ENCODE measurements at places on chromosomes 3 and 15.

GRCh38 chr3:49255718-49256511 lies 21.1 kb downstream of the C3orf62 start:
- no peak for DNase-seq

GRCh38 chr3:2477620-2478019 lies 379.0 kb downstream of the CNTN4 start:
- no peak for DNase-seq

GRCh38 chr3:44342176-44342790 lies 3.7 kb downstream of the TCAIM start:
- no peak for DNase-seq

GRCh38 chr3:115165701-115166100 lies 18.6 kb upstream of the ZBTB20 start:
- no peak for DNase-seq

GRCh38 chr3:112390783-112391641 lies 58.1 kb downstream of the CD200 start:
- no peak for DNase-seq

GRCh38 chr15:55774113-55774970 lies 31.4 kb upstream of the PRTG start:
- DNase-seq = peak; percentile 25

DNA sequence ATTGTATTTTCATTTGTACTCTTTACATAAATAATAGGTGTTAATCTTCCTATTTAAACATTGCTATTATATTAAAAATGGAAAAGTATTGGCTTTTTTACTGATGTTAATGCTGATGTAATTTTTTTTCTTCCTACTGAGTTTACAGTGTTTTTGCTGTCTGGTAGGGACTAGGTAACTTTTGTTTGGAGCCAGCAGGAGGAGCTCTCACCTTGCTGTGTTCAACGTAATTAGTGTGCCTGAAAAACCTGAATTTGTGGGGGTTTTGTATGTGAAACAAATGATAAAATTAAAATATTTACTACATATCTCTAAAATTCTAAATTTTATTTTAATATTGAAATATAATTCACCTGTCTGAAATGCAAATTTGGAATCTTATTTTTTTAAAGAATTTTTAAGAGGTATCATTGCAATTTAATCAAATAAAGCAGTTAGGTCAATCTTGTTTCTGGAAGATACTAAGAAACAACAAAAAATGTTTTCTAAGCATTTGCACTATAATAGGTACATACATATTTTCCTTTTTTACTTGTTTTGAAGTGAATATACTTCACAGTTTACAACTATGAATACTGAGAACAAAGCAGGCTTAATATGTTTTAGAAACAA lies 48.8 kb downstream of the EPHA6 start:
- DNase-seq = peak; percentile 53

DNA sequence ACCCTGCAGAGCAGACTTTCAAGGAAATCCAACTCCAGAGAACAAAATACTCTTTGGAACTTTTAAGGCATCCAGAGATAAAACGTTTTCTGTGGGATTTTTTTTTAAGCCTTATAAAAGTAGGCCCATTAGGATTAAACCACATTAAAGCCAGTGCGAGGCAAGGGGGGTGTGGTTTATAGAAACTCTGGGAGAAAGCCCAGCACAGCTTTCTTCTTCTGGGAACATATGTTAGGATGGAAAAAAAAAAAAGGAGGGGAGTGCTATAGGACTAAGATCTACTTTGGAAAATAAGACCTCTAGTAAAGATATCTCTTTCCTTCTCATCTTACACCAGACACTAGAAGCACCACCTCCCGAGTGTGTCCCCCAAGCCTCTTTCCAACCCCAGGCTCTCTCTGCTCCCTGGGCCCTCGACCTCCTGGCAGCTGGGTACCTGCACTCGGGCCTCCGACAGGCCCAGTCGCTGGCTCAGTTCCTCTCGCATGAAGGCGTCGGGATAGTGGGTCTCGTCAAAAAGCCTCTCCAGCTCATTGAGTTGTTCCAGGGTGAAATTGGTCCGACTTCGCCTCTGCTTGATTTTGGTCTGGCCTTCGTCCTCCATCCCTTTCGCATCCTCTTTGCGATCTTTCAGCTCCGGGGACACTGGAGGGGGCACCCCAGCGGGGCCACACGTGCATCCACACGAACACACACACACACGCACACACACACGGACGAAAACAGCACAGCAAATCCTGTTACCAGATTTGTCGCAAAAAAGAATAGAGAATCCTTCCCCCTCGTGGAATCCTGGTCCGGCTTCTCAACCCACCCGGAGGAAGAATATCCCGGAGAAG lies 3.8 kb downstream of the SHOX2 start:
- no peak for DNase-seq

GRCh38 chr15:78052545-78052944 lies 25.0 kb downstream of the TBC1D2B start:
- no peak for DNase-seq

DNA sequence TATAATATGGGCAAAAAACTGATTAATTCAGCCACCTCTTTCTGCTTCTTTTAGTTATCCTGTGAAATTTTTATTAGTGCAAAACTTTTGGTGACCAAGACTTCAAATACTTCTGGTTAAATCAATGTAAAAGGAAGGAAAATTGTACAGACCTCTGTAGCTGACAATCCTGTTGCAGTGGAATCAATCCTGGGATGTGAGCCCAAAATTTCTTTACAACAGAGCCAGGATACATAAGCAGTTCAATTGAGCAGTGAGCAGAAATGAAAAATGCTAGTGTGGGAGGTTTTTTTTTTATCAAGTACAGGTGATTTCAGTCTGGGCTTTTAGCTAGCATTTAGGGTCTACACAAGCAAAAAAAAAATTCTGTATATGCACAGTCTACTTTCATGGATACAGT lies 398.0 kb downstream of the OTOL1 start:
- no peak for DNase-seq

DNA sequence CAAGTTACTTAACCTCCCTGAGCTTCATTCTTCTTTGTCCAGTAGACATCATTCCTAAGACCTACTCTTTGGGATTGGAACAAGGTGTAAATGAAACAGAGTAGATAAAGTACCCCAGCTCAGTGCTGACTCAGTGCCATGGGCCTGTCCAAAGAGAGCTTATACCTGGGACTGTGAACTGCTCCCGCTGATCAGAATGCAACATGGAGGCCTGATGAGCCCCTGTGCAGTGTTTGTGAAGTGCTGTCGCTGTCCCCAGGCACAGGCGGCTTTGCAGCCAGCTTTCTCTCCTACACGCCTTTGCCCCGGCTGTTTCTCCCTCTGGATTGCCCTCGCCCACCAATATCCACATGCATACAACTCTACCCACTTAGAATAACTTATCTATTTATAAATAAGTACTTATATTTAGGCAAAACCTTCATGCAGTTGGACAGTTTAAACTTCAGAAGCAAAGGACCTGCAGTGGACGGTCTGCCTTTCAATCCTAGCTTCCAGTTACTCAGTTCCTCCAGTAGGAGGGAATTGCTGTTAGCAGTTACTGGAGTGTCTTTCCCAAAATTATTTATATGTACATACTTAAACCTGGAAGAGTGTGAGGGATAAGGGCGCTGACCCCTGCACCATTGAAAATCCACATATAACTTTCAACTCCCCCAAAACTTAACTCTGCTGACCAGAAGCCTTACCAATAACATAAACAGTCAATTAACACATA lies 80.0 kb downstream of the CORO2B start:
- DNase-seq = no peak

GRCh38 chr15:70726753-70727152 lies 36.6 kb downstream of the UACA start:
- DNase-seq = no peak

GRCh38 chr15:75720787-75721479 lies 8.3 kb upstream of the CSPG4 start:
- DNase-seq = peak; percentile 79

- no peak for DNase-seq
Observed at GRCh38 chr15:31407851-31408250, 81.2 kb downstream of the KLF13 start.

GRCh38 chr3:25038271-25038670 lies 389.8 kb upstream of the RARB start:
- DNase-seq = no peak

DNA sequence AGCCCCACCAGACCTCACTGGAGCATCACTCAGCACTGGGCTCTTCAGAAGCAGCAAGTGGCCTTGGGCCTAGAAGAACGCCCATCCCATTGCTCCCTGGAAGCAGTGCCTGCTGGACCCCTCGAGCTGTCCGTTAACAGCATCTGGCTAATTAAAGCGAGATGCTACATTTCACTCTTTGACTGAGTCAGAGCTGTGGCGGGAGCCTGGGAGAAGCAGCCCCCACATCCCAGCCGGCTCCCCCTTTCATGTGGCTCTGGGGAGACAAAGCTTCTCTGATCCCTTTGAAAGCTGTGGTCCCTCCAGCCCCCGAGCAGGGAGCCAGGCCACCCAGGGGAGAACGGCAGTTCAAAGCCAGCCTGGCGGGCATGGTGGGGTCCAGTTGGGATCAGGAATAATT lies 103.7 kb downstream of the MEGF11 start:
- DNase-seq = no peak

DNA sequence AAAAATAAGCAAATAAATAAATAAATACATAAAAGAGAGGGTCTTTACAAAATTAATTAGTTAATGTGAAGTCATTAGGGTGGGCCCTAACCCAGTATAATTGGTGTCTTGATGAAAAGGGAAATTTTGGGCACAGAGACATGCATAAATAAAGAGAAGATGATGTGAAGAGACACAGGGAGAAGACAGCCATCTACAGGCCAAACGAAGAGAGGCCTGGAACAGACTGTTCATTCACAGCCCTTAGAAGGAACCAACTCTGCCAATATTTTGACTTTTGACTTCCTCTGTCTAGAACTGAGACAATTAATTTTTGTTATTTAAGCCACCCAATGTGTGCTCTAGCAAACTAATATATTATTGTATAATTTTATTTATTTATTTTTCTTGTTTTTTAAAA lies 29.6 kb upstream of the SELENOK start:
- peak; percentile 3 for DNase-seq

- peak; percentile 85 for DNase-seq
Observed at GRCh38 chr3:39177708-39178332, 14.6 kb downstream of the XIRP1 start.

DNA sequence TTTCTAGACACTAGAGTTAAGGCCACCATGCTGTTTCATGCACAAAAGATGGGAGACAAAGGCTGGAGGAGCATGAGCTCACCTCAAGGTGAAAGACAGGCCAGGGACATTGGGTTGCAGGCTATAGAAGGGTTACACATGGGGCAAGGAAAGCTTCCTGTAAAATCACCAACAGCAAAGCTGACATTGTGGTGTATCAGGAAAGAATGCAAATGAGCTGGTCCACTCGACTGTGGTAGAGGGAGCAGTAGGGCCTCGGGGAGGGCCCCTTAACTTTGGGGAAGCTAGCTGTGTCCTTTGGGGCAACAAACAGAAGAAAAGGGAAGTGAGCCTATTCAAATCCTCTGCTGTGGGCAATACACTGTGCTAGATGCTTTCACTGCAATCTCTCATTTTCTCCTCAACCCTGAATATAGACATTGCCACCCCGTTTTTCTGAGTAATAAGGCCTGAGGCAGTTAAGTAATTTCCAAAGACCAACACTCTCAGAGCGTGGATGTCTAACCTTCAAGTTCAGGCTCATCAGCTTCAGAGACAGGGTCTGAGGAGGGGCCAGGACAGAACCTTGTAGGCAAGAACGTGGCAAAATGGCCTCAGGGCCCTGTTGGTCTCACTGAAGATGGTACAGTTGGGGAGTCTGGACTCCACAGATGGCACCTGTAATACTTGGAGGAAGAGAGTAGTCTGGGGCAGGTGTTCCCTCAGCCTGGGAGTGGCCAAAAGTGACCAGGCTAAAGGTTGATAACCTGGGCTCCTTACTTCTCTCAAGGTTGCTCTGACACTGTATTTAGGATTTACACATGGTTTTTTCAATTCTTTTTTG lies 24.1 kb downstream of the CX3CR1 start:
- DNase-seq = no peak

- DNase-seq = no peak
Observed at GRCh38 chr3:165696496-165696895, 140.7 kb downstream of the BCHE start.

DNA sequence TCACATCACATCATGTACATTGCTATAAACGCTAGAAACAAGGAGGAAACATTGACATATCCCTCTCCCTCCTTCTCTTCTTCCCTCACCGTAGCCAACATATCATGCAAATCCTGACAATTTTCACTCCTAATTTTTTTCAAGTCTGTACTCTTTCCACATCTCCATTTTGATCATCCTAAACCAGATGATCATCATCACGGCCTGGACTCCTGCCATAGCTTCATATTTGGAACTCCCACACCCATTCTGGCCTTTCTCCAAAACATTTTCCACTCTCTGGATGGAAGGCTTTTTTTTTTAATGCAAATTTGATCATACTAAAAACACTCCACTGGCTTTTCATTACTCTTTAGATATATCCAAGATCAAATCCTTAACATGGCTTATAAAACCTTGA lies 248.0 kb upstream of the CNTN3 start:
- no peak for DNase-seq

DNA sequence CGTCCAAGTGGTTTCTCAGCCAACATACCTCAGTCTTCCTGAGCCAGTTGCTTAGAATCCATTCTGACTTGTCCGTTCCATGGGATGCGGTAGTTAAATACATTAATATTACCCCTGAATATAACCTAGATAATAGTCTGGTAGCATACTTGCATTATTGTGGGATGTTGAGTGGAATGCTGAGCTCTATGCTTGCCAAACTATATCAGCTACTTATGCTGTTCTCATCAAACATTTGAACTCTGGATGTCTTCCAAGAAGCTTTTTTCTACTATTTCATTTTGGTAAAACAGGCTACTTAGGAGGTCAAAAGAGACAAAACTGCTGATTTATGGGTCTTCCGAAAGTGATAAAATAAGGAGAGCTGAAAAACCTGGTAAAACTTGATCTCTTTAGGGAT lies 429.5 kb downstream of the NAALADL2 start:
- no peak for DNase-seq

GRCh38 chr3:29711255-29711771 lies 430.4 kb downstream of the RBMS3 start:
- DNase-seq = no peak

DNA sequence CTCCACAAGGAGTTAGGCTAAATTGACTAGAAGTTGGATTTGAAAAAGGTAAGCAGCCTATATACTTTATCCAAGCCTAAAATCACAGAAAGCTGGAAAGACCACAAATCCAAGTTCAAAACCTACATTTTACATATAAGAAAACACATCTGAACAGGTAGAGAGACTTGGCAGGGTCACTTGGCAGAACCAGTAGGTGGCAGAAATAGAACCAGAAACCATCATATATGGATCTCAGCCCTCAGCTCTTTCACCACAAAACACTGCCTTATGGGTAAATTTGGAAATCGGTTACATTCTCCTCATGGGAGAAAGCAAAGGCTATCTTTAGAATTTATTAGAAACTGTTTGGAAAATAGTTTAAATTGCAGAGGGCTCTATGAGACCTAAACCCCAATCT lies 44.2 kb downstream of the MKRN2 start:
- DNase-seq = no peak

- DNase-seq = no peak
Observed at GRCh38 chr3:104832530-104832929, 534.2 kb upstream of the ALCAM start.

DNA sequence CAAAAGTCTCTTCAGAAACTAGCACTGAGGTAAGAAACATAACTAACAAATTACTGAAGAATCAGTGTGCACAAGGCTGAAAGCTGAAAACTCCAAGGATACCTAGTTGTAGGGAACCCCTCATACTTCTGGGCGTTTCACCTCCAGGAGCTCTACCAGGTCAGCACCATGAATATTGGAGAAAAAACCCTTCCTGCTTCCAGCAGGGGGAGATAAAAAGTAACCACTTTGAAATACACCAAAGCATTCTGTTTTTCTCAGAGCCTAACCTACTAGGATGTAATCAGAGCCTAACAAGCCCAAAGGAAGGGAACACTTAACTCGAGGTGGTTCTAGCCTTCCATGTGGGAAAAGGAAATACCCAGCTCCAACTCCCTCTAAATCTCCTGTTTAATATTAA lies 175.8 kb upstream of the MME start:
- peak; percentile 3 for DNase-seq

Data from erythroblast (primary cell).